Activated CD8-positive, alpha-beta T cell treated with anti-CD3 and anti-CD28 coated beads for 36 hours (primary cell): ENCODE measurements at places on chromosomes 5 and 9. TPM values are rescaled to one million over a fixed set of nuclear protein-coding genes. Genes with fewer than 3 reads are reported as not detected.
A peak's percentile ranks its signal among the peaks of the same experiment; 100 is the strongest.

GRCh38 chr9:136267261-136268111, 21.9 kb upstream of the QSOX2 start:
- H3K4me3 ChIP-seq = peak overlapping the region; percentile 71
- no peaks in the 10 kb centered on the region for H3K27me3 ChIP-seq
- H3K36me3 ChIP-seq = no peaks in the 10 kb centered on the region
- peak; percentile 85 for DNase-seq

GRCh38 chr5:123486951-123487655, 24.9 kb upstream of the CSNK1G3 start:
- no peaks in the 10 kb centered on the region for H3K36me3 ChIP-seq
- DNase-seq = peak; percentile 27
- H3K4me3 ChIP-seq = no peak overlapping the region
- H3K27ac ChIP-seq = no peak overlapping the region
- H3K4me1 ChIP-seq = no peaks in the 10 kb centered on the region
- peaks cover 22% of the 10 kb centered on the region for H3K27me3 ChIP-seq

GRCh38 chr5:90381213-90381929, 28.2 kb downstream of the CETN3 start:
- no peaks in the 10 kb centered on the region for H3K4me1 ChIP-seq
- H3K4me3 ChIP-seq = no peak overlapping the region
- peaks cover 20% of the 10 kb centered on the region for H3K27me3 ChIP-seq
- no peaks in the 10 kb centered on the region for H3K36me3 ChIP-seq
- H3K27ac ChIP-seq = no peak overlapping the region
- DNase-seq = no peak

DNA sequence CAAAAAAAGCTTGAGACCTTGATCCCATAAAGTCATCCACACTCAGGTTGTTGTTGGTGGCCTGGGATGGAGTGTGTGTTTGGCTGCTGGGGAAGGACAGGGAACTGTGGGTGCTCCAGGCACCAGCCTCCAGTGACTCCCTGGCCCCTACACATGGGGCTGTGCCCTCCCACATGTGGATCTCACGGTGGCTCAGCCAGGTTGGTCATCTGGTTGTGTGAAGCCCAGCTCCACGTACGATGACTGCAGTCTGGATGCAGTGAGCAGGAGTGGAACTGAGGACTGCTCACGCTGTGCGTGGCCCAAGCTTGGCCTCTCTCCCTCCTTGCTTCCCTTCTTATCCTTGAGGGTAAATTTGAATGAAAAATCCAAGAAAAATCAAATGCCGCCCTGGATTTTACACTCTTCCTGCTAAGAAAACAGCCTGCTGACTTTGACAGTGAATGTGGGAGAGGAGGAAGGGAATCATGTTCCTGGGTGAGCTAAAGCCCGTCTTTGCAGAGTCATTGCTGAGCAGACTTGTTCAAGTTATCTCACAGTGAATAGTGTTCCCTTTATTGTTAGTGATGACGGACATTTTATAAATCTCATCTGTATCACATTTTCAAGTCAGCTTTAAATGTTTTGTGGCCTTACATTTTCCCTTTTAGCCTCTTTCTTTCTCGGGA, 65.1 kb upstream of the CACNA1B start:
- no peaks in the 10 kb centered on the region for H3K27me3 ChIP-seq
- H3K4me3 ChIP-seq = no peak overlapping the region
- H3K27ac ChIP-seq = no peak overlapping the region
- peaks cover 30% of the 10 kb centered on the region for H3K36me3 ChIP-seq

- peaks cover 5% of the 10 kb centered on the region for H3K27me3 ChIP-seq
- peaks cover 6% of the 10 kb centered on the region for H3K4me1 ChIP-seq
- H3K27ac ChIP-seq = no peak overlapping the region
These were observed 286.7 kb downstream of the ELAVL2 start for GRCh38 chr9:23539311-23539710.

GRCh38 chr9:23855873-23856604, 30.0 kb upstream of the ELAVL2 start:
- H3K4me1 ChIP-seq = no peaks in the 10 kb centered on the region
- no peak for DNase-seq
- H3K27ac ChIP-seq = no peak overlapping the region
- H3K27me3 ChIP-seq = peaks cover 5% of the 10 kb centered on the region
- peaks cover 3% of the 10 kb centered on the region for H3K36me3 ChIP-seq
- no peak overlapping the region for H3K4me3 ChIP-seq

DNA sequence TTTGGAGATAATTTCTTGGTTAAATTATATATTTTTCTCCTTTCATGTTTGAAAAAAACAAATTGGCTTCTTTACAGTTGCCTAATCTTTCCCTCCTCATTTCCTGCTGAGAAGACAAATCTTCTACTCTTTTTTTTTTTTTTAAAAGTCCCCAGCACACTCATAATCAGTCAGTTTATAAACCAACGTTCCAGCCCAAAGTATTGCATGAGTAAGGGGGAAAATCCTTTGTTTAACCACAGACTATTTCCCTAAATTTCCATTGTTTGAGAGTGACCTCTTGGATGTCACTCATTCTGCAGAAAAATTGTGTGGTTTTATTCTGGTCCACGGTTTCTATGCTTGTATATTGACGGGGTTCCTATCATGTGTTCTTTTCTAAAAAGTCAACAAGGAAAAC, 55.1 kb upstream of the TLR4 start:
- H3K36me3 ChIP-seq = no peaks in the 10 kb centered on the region
- DNase-seq = no peak
- peaks cover 8% of the 10 kb centered on the region for H3K27me3 ChIP-seq
- H3K4me3 ChIP-seq = no peak overlapping the region
- H3K4me1 ChIP-seq = peaks cover 4% of the 10 kb centered on the region

PLEKHG4B gene
- total RNA-seq = not detected

PCDHB7 gene
- total RNA-seq = not detected

GRCh38 chr9:6383551-6384225, 29.3 kb upstream of the UHRF2 start:
- H3K27me3 ChIP-seq = peaks cover 1% of the 10 kb centered on the region
- no peak overlapping the region for H3K4me3 ChIP-seq
- no peak overlapping the region for H3K27ac ChIP-seq
- no peak for DNase-seq
- H3K36me3 ChIP-seq = no peaks in the 10 kb centered on the region
- H3K4me1 ChIP-seq = no peaks in the 10 kb centered on the region

IL5 gene
- 1.6 TPM for total RNA-seq

FIBCD1 gene
- not detected for total RNA-seq

NOL8 gene
- total RNA-seq = 44.1 TPM

GRCh38 chr5:7347377-7347776, 48.6 kb upstream of the ADCY2 start:
- H3K4me1 ChIP-seq = no peaks in the 10 kb centered on the region
- no peak for DNase-seq
- no peak overlapping the region for H3K27ac ChIP-seq
- no peak overlapping the region for H3K4me3 ChIP-seq

CORO2A gene
- 12.2 TPM for total RNA-seq

GRCh38 chr5:93587597-93588351, 4.8 kb downstream of the NR2F1 start:
- DNase-seq = no peak
- no peak overlapping the region for H3K27ac ChIP-seq
- H3K4me1 ChIP-seq = peaks cover 29% of the 10 kb centered on the region
- peaks cover 5% of the 10 kb centered on the region for H3K36me3 ChIP-seq
- H3K4me3 ChIP-seq = peak overlapping the region; percentile 31

- no peak for DNase-seq
- H3K4me1 ChIP-seq = no peaks in the 10 kb centered on the region
- H3K27ac ChIP-seq = no peak overlapping the region
- no peak overlapping the region for H3K4me3 ChIP-seq
These were observed 21.0 kb upstream of the GSN start for GRCh38 chr9:121246821-121247561.

DNA sequence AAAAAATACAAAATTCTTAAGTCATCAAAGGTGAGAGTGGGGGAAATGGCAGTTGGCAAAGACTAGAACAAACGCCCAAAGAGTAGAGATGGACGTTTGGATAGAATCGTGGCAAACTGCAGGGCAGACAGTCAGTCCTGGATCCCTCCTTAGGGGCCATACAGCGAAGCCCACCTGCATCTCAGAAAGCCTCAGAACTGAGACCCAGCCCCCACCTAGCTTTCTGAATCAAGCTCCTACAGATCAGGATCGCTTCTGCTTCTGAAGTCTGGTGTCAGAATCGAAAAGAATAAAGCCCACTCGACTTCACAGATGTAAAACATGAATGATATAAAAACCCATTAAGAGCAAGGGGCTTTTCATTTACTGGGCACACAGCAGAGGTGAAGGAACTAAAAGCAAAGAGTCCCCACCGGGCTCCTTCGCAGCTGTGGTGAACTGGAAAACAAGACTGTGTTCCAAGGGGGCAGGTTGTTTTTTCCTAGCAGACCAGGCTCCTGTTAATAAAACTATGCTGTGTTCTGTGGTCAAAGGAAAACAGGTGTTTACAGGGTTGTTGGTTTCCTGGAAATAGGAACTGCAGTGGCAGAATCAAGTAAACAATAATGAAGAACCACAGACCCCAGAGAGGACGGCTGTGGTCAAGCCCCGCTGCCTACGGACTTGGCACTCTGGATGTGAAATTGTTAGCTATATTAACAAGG, 91.8 kb downstream of the TLE1 start:
- peaks cover 13% of the 10 kb centered on the region for H3K27me3 ChIP-seq
- no peak overlapping the region for H3K4me3 ChIP-seq
- no peak overlapping the region for H3K27ac ChIP-seq
- DNase-seq = no peak

- H3K4me1 ChIP-seq = no peaks in the 10 kb centered on the region
- H3K27ac ChIP-seq = no peak overlapping the region
- no peaks in the 10 kb centered on the region for H3K27me3 ChIP-seq
- no peak for DNase-seq
These were observed 74.3 kb downstream of the KIAA0825 start for GRCh38 chr5:94544031-94544650.

- peaks cover 2% of the 10 kb centered on the region for H3K4me1 ChIP-seq
- H3K36me3 ChIP-seq = no peaks in the 10 kb centered on the region
- H3K27me3 ChIP-seq = peaks cover 23% of the 10 kb centered on the region
- DNase-seq = no peak
These were observed 250.2 kb upstream of the GAS1 start for GRCh38 chr9:87197349-87198130.

GRCh38 chr9:34376596-34377403, at the start of gene MYORG:
TSS of gene MYORG (minus strand) at chr9:34376898. CDS start at chr9:34372943, 3,955 bp downstream.
- DNase-seq = peak; percentile 99
- no peaks in the 10 kb centered on the region for H3K27me3 ChIP-seq
- peak within 1 kb of the TSS; percentile 82 for H3K27ac ChIP-seq
- H3K4me1 ChIP-seq = peaks cover 30% of the 10 kb centered on the region

DNA sequence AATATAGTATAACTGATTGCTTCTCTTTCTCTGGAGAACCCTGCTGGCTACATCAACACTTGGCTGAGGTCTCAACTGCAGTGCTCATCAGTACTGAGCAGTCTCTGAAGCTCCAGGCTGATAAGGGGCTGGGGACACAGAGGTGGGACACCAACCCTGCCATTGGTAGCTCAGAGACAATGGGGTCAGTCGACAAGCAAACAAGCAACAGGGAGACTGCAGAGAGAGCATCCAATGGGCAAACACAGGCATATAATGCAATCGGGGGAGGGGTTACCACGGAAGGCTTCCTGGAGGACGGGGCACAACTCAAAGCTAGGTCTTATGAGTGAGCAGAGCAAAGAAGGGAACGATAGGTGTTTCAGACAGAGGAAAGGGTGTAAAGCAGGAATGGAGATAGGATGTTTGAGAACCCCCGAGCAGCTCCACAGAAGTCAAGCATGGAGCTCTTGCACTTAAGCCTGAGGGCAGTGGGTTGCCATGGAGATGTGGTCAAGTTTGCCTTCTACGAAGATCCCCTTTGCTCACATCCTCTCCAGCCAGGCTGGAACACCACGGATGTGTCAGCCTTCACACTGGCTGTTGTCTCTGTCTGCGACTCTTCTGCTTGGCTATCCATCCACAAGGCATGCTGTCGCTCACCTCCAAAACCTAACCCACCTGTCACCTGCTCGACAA, 21.5 kb upstream of the AKNA start:
- no peak overlapping the region for H3K4me3 ChIP-seq
- DNase-seq = no peak
- H3K36me3 ChIP-seq = no peaks in the 10 kb centered on the region
- no peaks in the 10 kb centered on the region for H3K27me3 ChIP-seq
- H3K4me1 ChIP-seq = peaks cover 2% of the 10 kb centered on the region

DNA sequence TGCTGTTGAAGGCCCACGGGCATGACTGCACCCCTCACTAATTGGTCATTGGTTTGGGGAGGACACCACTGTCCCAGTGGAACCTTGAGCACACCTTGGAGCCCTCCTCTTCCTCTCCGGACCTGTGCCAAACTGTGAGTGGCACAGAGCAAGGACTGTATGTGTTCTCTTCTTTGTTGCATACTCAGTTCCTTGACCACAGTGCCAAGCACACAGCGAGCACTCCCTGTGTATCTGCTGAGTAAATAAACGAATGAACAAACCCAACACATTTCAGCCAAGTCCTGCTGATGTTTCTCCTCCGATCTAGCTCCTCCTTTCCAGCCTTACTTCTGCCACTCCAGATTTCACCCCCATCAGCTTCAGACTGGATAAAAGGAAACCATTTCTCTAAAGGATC, 2.7 kb upstream of the TRIM52 start:
- no peak overlapping the region for H3K4me3 ChIP-seq
- no peak for DNase-seq
- H3K36me3 ChIP-seq = peaks cover 20% of the 10 kb centered on the region
- H3K27ac ChIP-seq = peak overlapping the region; percentile 30
- H3K4me1 ChIP-seq = peaks cover 10% of the 10 kb centered on the region

DNA sequence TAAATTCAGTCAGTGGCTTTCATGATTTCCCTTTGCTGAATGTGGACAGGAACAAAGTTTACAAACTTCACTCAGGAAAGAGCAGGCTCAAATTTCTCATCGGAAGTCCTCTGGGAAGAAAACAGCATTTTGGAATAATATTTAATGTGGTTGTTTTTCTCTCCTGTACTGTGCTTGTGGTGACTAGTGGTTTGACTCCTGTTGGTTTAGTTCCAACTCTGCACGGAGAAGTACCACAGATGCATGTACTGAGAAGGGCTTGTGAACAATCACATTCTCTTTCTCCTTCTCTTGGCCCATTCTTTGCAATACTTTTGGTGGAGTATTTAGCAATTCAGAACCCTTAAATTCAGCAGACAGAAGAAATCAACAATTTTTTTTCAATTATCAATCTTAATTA, 13.3 kb downstream of the MPDZ start:
- H3K36me3 ChIP-seq = no peaks in the 10 kb centered on the region
- no peak overlapping the region for H3K4me3 ChIP-seq
- no peaks in the 10 kb centered on the region for H3K4me1 ChIP-seq

GADD45G gene
- 5.0 TPM for total RNA-seq

GRCh38 chr9:96437454-96437853, 12.5 kb upstream of the HABP4 start:
- no peaks in the 10 kb centered on the region for H3K36me3 ChIP-seq
- DNase-seq = no peak
- peaks cover 3% of the 10 kb centered on the region for H3K4me1 ChIP-seq
- H3K4me3 ChIP-seq = no peak overlapping the region

CDH10 gene
- not detected for total RNA-seq

GRCh38 chr5:141876628-141877355, 1.4 kb downstream of the PCDH1 start:
- no peaks in the 10 kb centered on the region for H3K36me3 ChIP-seq
- no peak for DNase-seq
- H3K27me3 ChIP-seq = peaks cover 69% of the 10 kb centered on the region
- H3K27ac ChIP-seq = no peak overlapping the region
- H3K4me1 ChIP-seq = peaks cover 15% of the 10 kb centered on the region
- H3K4me3 ChIP-seq = peak overlapping the region; percentile 1

BAAT gene
- not detected for total RNA-seq

CDC42SE2 gene
- total RNA-seq = 100 TPM

DMRT3 gene
- not detected for total RNA-seq
